ENCODE measurements at places on chromosomes 6 and 20.

GRCh38 chr6:96837081-96837971, at the start of gene GPR63:
TSS of gene GPR63 (minus strand) at chr6:96837477. CDS start at chr6:96799731, 37,746 bp downstream.
- DNase-seq: peak; percentile 66

GRCh38 chr6:115908906-115909559, 151.7 kb downstream of the FRK start:
- DNase-seq: no peak

- peak; percentile 53 for DNase-seq
Observed at GRCh38 chr20:38725931-38726803, 1.9 kb downstream of the SLC32A1 start.

DNA sequence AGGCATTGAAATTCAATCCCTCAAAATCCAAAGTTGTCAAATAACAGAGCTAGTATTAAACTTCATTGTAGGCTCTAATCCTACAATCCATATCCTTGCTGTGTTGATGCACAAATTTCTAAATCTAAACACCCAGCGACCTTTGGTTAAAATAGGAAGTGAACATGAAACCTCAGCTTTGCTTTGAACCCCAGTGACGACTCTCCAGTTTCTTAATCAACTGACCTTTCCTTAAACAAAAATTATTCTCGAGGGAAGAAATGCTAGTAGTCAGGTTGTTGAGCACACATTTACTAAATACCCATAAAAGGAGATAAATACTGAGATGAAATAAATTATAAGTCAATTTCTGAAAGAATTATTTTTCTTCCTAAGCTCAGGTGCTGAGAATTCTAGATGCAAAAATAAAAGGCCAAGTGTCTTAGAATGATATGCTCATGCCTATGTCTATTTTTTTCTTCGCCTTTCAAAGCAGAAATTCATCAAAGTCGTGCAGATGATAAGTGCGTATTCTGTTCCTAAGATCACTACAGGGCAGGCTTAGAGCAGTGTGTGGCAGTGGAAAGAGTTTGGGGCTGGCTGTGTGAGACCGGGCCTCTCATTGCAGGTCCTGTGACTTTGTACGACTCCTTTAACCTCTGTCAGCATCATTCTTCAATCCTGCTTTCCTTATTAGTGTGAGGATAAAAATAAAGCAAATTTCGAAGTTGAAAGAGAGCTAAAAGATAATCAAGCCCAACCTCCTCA, 208.7 kb downstream of the PRL start:
- no peak for DNase-seq

DNA sequence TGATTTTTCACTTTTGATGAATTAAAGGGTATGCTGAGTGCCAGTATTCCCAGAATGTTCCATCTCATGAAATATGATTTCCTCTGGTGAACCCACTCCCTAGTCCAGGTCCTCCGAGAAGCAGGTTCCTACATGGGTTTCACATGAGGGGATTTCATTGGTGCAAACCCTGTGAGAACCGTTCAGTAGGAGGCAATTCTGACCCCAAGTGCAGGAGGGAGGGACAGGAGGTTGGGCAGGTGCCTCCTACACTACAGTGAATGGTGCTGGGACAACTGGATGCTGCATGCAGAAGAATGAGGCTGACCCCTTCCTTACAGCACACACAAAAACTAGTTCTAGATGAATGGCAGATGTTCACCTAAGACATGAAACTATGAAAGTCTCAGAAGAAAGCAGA, 5.1 kb upstream of the ULBP2 start:
- no peak for DNase-seq

Data from stimulated activated CD4-positive, alpha-beta T cell treated with anti-CD3 and anti-CD28 coated beads, Interleukin-15, amount 100 ng/mL, for 48 hours (primary cell).